Breast epithelium (tissue), 4 donors: ENCODE measurements at places on chromosomes 16 and 17.

GRCh38 chr16:4283939-4284338, 11.1 kb upstream of the TFAP4 start:
- H3K36me3 ChIP-seq, result no peaks in the 10 kb centered on the region
- H3K4me3 ChIP-seq, result no peak overlapping the region
- no peak overlapping the region for H3K27ac ChIP-seq

GRCh38 chr16:87063543-87063942, 253.6 kb downstream of the C16orf95 start:
- H3K36me3 ChIP-seq, result no peaks in the 10 kb centered on the region
- no peak overlapping the region for H3K4me3 ChIP-seq
- H3K27me3 ChIP-seq, result no peaks in the 10 kb centered on the region
- no peak overlapping the region for H3K27ac ChIP-seq
- DNase-seq, result no peak

GRCh38 chr16:69564845-69565670, 708 bp upstream of the NFAT5 start:
- H3K27me3 ChIP-seq, result no peaks in the 10 kb centered on the region
- H3K27ac ChIP-seq, result peak overlapping the region; percentile 100
- DNase-seq, result no peak
- no peaks in the 10 kb centered on the region for H3K4me1 ChIP-seq
- peak overlapping the region; percentile 89 for H3K4me3 ChIP-seq
- H3K36me3 ChIP-seq, result no peaks in the 10 kb centered on the region

DNA sequence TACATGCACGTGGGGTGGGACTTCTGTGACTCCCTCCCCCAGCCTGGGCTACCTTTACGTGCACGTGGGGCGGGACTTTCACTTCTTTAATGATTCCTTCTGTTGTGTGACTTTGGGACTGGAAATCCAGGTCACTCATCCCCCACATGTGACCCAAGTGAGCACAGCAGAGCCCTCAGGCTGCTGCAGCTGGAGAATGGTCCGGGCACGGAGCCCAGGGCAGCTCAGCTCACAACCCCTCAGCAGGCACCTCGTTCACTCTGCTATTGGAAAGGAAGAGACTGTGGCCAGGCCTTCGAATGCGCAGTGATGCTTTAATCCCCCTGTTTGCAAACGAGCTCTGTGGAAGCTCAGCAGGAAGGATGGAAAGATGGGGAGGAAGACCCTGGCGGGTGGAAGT, 14.7 kb downstream of the DBNDD1 start:
- H3K4me1 ChIP-seq, result no peaks in the 10 kb centered on the region
- H3K36me3 ChIP-seq, result no peaks in the 10 kb centered on the region
- DNase-seq, result peak; percentile 74
- H3K4me3 ChIP-seq, result no peak overlapping the region
- H3K27me3 ChIP-seq, result no peaks in the 10 kb centered on the region

DNA sequence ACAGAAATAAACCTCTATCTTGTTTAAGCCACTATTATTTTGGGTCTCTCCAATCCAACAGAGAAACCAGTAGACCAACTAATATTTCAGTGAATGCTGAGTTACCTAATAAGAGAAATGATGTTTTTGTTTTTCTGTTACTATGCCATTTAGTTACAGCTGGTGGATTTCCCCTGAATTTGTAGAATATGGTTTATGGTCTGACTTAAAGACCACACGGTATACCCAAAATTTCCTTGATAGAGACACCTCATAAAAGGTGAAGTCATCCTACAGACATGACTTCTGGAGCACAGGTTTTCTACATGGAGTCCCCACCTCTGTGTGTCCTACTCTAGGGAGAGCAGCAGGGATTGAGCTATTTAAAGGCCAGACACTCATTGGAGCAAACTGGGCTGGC, 13.3 kb downstream of the PIK3R5 start:
- H3K4me1 ChIP-seq, result no peaks in the 10 kb centered on the region
- H3K27me3 ChIP-seq, result no peaks in the 10 kb centered on the region
- H3K36me3 ChIP-seq, result no peaks in the 10 kb centered on the region
- H3K27ac ChIP-seq, result no peak overlapping the region

GRCh38 chr16:28112908-28113307, 49.4 kb upstream of the GSG1L start:
- DNase-seq, result no peak
- no peak overlapping the region for H3K4me3 ChIP-seq
- H3K4me1 ChIP-seq, result no peaks in the 10 kb centered on the region
- no peak overlapping the region for H3K27ac ChIP-seq
- no peaks in the 10 kb centered on the region for H3K36me3 ChIP-seq

GRCh38 chr17:40450175-40450574, 6.9 kb downstream of the IGFBP4 start:
- peaks cover 15% of the 10 kb centered on the region for H3K36me3 ChIP-seq
- H3K27me3 ChIP-seq, result no peaks in the 10 kb centered on the region
- H3K27ac ChIP-seq, result peak overlapping the region; percentile 74
- H3K4me1 ChIP-seq, result peaks cover 24% of the 10 kb centered on the region
- no peak overlapping the region for H3K4me3 ChIP-seq

DNA sequence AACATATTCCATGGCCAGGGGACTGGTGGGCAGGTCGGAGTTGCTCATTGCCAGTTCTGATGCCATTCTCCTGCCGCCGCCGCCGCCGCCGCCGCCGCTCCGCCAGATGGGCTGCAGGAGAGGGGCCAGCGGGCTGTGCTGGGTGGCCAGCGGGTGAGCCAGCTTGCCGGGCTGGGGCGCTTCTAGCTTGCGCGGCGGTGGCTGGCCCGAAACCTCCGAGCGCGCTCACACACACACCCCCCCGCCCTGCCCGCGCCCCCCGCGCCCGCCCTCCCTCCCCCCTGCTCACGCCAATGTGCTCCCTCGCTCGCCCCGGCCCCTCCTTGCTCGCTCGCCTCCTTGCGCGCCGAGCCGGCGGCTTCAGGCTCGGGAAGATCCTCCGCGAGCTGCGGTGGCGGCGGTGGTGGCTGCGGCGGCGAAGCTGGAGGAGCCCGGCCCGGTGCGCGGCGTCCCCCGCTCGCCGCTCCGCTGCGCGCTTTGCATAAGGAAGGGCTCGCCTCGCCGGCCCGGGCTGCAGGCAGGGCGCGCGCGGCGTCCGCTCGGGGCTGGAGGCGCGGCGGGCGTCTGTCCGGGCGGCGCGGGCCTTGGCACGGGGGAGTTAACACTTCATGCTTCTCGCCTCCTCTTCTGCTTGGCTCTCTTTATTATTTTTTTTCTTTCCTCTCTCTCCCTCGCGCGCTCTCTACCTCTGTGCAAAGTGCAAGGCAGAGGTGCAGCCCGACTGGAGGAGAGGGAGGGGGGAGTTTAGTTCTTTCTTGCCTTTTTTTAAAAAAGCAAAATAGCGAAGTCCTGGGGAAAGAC, 500 bp downstream of the MAF start:
- H3K36me3 ChIP-seq, result no peaks in the 10 kb centered on the region
- H3K27me3 ChIP-seq, result no peaks in the 10 kb centered on the region
- peak overlapping the region; percentile 95 for H3K27ac ChIP-seq
- peak overlapping the region; percentile 89 for H3K4me3 ChIP-seq
- H3K4me1 ChIP-seq, result no peaks in the 10 kb centered on the region
- peak; percentile 62 for DNase-seq

DNA sequence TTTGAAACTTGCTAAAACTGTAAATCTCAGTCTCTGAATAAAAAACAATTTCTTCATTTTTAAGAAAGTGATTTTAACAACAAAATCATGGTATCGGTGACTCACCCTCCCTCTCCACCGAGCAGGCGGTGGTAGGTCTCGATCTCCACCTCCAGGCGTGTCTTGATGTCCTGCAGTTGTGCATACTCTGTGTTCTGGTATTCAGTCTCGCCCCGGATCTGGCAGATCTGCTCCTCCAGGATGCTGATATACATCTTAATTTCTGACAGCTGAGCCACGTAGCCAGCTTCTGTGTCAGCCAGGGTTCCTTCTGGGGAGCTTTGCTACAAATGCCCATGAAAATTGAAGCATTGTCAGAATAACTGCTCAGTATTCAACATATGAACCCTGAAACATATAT, 15.4 kb upstream of the KRT24 start:
- no peak overlapping the region for H3K27ac ChIP-seq
- no peaks in the 10 kb centered on the region for H3K4me1 ChIP-seq
- H3K27me3 ChIP-seq, result no peaks in the 10 kb centered on the region
- DNase-seq, result no peak
- no peaks in the 10 kb centered on the region for H3K36me3 ChIP-seq
- no peak overlapping the region for H3K4me3 ChIP-seq

DNA sequence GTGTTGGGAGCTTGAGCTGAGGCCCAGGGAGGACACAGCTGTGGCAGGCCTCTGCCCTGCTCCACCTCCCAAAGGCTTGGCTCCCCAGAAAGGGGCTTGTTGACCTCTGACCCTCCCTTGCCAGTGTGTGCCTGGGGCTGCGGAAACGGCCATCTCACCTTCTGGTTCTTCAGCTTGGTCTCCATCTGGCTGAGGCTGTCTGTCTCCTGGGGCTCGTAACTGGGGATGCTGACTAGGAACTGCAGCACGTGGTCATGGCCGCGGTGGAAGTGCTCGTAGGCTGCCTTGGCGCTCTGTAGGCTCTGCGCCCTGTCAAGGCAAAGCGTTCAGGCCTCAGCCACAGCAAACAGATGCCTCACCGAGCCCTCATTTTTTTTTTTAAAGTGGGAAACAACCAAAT, 42.7 kb downstream of the UBN1 start:
- H3K4me1 ChIP-seq, result no peaks in the 10 kb centered on the region
- no peak overlapping the region for H3K4me3 ChIP-seq
- DNase-seq, result no peak
- no peak overlapping the region for H3K27ac ChIP-seq
- no peaks in the 10 kb centered on the region for H3K27me3 ChIP-seq
- peaks cover 15% of the 10 kb centered on the region for H3K36me3 ChIP-seq

DNA sequence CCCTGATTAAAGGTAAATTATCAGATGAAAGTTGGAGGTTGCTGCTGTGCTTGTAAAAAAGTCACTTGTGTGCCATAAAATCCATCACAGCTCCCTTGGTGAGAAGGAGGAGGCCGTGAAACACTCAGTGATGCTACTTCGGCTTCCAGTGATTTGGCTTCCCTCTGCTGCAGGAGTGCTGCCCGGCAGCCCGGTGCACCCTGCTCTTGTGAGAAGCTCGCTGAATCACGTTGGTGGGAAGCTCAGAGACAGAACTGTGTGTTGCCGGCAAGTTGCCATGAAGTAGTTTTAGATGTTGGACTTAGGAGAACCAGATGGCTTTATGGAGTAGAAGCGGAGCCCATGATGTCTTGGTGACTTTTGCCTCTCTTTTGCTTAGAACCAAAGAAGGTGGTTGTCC, 33.3 kb downstream of the MSI2 start:
- no peak overlapping the region for H3K27ac ChIP-seq
- no peak overlapping the region for H3K4me3 ChIP-seq
- no peaks in the 10 kb centered on the region for H3K36me3 ChIP-seq

GRCh38 chr17:39073916-39074315, 77.5 kb downstream of the PLXDC1 start:
- no peaks in the 10 kb centered on the region for H3K36me3 ChIP-seq
- no peaks in the 10 kb centered on the region for H3K4me1 ChIP-seq
- H3K27me3 ChIP-seq, result no peaks in the 10 kb centered on the region
- H3K4me3 ChIP-seq, result no peak overlapping the region

GRCh38 chr17:29379084-29379991, 10.8 kb upstream of the TAOK1 start:
- no peaks in the 10 kb centered on the region for H3K4me1 ChIP-seq
- no peak for DNase-seq
- no peaks in the 10 kb centered on the region for H3K36me3 ChIP-seq
- peak overlapping the region; percentile 67 for H3K27ac ChIP-seq
- H3K27me3 ChIP-seq, result no peaks in the 10 kb centered on the region
